ENCODE measurements at places on chromosomes 11 and 22. TPM values are rescaled to one million over a fixed set of nuclear protein-coding genes. Genes with fewer than 3 reads are reported as not detected.
A peak's percentile ranks its signal among the peaks of the same experiment; 100 is the strongest.

GTSE1 gene
- 10.4 TPM for total RNA-seq

IGF2 gene
- 44.8 TPM for total RNA-seq

OR52N4 gene
- not detected for total RNA-seq

TLCD5 gene
- total RNA-seq, result 7.4 TPM

TREH gene
- not detected for total RNA-seq

C11orf21 gene
- not detected for total RNA-seq

OR52A1 gene
- not detected for total RNA-seq

SELENOO gene
- total RNA-seq, result 18.0 TPM

- no peak for DNase-seq
These were observed 17.4 kb upstream of the OR9I1 start for GRCh38 chr11:58142761-58143160.

- DNase-seq, result no peak
These were observed 70.0 kb downstream of the EXT2 start for GRCh38 chr11:44165432-44165831.

DNA sequence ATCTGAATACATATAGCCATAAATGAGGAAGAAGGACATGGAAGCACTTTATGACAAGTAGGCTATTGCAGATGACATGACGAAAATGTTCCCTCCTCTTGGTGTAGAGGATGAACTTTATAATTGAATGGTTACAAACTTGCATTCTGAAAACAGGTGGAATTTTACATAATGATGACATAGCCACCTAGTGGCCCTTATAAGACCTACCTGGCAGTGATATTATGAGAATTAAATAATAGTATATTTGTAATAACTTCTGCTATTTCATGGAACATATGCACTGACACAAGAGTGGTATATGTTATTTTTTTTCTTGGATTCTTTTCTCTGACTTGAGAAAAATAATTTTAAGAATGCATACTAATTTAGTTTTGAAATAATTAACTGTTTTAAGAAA lies 22.9 kb downstream of the TRIM22 start:
- no peak for DNase-seq

DNA sequence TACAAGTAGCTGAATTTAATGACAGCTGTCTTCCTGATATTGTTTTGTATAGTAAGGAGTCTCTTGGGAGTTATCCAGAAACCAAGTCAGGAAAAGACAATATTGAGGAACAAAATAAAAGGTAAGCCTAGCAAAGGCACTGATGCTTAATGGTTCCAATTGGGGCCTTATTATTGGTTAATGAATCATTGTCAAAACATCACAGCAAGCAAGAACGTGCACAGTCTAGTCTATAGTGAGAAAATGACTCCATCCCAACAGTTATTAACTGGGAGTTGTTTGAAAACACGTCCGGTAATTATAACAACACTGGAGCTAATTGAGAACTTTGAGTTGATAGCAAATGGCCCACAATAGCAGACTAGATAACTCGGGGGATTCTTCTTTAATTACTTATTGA lies 17.7 kb downstream of the BSX start:
- DNase-seq, result no peak

GRCh38 chr11:128645968-128646367 lies 47.9 kb upstream of the FLI1 start:
- DNase-seq, result no peak

GRCh38 chr11:64384981-64385944 lies 26.3 kb downstream of the RPS6KA4 start:
- DNase-seq, result no peak

DNA sequence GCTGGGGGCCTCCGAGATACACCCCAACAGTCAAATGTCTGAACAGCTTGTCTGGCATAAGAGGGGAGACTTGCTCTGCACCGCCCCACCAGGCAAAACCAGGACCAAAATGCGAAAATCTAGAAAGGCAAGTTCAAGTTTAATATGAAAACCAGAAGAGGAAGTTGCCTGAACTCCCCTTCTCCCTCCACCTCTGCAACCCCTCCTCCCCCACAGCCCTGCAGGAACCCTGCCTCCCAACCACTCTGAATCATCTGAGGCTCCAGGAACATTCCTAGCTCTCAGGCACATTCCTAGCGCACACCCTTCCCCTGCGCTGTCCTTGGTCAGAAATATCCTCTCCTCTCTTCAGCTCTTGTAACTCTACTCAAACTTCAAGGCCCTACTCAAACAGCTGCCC lies 36.7 kb downstream of the ISX start:
- no peak for DNase-seq

- DNase-seq, result peak; percentile 92
These were observed 26.4 kb downstream of the TXN2 start for GRCh38 chr22:36454916-36455570.

DNA sequence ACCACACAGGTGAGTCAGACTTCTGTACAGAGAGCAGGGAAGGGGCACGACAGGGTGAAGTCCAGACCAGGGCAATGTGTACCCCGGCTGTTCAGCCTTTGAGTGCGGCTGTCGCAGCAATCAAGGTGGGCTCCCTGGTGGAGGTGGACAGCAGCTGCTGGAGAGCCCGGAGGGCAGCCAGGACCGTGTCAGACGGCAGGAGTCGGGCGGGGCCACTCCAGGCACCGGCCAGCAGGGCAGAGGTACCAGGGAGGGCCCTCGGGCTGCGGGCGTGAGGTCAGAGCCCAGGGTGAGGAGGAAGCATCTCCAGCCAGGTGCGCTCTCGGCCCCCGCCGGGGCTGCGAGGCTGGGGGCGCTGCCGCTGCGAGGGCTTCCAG lies 802 bp upstream of the PIM3 start:
- no peak for DNase-seq

- no peak for DNase-seq
These were observed 992 bp downstream of the LGALS12 start for GRCh38 chr11:63506876-63507275.

DNA sequence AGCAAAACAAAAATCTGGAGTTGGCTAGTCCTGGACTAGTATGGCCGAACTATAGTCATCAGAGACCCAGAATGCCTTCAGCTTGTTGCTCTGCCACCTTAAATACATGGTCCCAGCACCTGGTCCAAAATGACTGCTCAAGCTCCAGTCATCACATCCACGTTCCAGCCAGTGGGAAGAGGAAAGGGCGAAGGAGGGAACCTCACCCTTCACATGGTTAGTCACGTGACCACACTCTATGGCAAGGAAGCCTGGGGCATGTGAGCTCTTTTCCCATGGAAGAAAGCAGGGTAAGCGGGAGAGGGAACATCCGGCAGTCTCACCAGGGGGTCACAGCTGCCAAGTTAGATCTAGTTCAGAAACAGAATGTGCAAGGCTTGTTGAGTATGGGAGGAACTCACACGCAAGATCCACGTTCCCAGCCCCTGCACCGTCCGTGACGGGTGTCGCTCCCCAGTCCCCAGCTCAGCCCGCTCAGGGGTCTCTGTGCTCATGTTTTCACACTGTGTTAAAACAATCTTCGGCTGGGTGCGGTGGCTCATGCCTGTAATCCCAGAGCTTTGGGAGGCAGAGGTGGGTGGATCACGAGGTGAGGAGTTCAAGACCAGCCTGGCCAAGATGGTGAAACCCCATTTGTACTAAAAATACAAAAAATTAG lies 1.9 kb upstream of the ANO9 start:
- DNase-seq, result peak; percentile 19

GRCh38 chr11:130513132-130513531 lies 64.7 kb downstream of the ADAMTS15 start:
- peak; percentile 67 for DNase-seq

DNA sequence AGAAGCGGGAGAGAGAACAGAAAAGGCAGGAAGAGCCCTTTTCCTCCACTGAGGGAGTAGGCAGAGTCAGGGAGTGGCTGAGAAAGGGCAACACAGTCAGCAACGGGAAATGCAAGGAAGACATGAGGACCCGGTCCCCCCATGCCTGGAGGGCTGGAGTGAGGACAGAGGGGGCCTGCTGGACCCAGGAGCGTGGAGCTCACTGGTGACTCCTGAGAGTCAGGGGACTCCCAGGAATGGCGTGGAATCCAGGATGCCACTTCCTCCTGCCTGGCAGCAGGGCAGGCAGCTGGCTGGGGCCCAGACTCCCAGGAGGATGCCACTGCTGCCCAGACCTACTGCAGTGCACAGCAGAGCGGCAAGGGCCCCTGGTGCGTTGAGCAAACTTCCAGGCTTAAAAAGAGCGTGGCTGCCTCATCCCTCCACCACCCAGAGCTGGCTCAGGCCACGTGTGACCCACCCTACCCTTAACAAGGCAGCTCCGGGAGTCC lies 11.3 kb downstream of the C11orf21 start:
- no peak for DNase-seq

- DNase-seq, result no peak
These were observed 40.7 kb upstream of the CD82 start for GRCh38 chr11:44524751-44525201.

GRCh38 chr11:113667801-113668200 lies 38.3 kb downstream of the TMPRSS5 start:
- peak; percentile 64 for DNase-seq

DNA sequence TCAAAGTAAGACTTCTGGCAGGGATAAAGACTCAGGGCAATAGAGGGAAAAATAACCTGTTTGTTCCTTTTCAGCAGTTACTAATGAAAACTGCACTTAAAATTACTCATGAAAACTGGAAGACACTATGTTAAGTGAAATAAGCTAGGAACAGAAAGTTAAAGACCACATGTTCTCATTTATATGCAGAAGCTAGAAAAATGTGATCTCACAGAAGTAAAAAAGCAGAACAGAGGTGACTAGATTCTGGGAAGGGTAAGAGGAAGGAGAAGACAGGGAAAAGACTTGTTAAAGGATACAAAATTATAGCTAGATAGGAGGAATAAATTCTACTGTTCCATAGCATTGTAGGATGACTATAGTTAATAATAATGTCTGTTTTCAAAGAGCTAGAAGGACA lies 22.2 kb downstream of the HPS5 start:
- no peak for DNase-seq

DNA sequence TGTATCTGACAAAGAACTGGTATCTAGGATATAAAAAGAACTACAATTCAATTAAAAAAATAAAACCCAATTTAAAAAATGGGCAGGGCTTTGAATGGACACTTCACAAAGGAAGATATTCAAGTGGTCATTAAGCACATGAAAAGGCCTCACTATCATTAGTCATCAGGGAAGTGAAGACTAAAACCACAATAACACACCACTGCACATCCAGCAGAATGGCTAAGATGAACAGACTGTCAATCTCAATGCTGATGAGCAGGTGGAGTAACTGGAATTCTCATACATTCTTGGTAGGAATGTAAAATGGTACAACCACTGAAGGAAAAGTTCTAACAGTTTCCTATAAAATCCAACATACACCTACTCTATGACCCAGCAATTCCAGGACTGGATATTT lies 8.9 kb downstream of the HPS4 start:
- no peak for DNase-seq

DNA sequence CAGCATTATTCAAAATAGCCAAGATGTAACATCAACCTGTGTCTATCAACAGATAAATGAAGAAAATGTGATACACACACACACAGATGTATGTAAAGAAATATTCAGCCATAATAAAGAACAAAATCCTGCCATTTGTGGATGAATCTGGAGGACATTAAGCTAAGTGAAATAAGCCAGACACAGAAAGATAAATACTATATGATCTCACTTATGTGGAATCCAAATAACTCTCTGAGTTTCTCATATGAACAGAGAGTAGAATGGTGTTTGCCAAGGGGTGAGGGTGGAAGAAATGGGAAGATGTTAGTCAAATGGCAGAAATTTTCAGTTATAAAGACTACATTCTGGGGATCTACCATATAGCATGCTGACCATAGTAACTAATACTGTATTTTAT lies 224.2 kb downstream of the GUCY1A2 start:
- DNase-seq, result peak; percentile 17

GRCh38 chr22:19880786-19881569 lies 26.3 kb upstream of the GNB1L start:
- DNase-seq, result peak; percentile 93

DNA sequence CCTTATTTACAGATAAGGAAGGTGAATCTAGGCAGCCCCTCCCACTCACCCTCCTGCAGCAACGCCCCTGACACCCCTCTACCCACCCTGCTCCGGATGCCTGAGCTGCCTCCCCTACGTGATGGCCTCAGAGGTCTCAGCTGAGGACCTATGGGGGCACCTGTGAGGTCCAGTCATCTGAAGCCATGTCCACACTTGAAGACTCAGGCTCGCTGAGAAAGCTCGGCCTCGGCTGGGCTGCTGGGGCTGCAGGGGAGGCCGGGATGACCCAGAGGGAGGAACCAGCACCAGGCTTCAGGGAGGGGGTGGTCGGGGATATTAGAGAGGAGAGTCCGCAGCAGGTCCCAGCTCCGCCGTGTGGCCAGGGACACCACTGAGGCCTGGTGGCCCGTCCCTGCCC lies 92.8 kb downstream of the BRD1 start:
- no peak for DNase-seq

- no peak for DNase-seq
These were observed 450.0 kb downstream of the MIAT start for GRCh38 chr22:27107386-27107785.

DNA sequence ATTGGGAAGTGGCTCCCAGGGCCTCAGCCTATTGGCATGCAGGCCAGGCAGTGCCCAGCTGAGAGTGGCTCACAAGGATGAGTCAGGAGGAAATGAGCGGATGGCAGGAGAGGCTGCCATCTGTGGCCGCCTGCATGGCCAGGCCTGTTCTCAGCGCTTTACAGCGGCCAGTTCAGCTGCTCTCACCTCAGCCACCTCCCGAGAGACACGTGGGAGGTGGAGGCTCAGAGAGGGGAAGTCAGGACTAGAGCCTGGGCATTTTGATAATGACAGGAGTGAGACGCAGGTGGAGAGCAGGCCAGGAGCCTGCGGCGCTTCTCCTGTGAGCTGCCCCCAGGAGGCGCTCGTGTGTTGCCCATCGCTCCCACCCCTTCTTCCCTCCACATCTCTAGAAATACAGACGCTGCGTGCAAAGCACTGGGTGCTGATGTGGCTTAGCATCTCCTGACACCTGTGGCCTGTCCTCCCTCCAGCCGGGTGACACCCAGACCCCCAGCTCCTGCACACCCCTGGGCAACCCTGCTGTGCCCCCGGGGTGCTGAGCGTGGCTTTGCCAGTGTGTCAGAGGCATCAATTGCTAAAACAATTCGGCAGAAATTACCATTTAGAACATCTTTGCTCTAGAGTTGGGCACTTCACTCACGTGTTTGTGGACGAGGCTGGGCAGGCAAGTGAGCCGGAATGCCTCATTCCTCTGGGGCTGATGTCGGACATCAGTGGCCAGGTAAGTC lies 21.4 kb upstream of the PANX2 start:
- DNase-seq, result no peak

DNA sequence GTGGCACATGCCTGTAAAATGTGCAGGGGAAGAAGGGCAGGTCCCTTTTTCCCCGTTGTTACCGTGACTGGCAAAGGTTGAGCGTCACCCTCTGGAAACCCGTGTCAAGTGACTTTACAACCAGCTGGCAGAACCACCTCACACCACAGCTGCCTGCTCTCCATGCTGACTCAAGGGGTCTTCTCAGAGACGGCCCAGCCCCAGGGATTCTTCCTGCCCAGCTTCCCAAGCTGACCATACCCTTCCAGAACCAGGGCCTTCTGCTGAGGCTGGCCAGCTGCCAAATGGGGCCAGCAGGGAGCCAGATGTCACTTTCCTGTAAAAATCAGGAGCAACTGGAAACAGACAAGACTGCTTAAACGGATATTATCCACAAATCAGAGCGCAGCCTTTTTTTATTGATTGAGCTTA lies 6.3 kb downstream of the PC start:
- DNase-seq, result peak; percentile 87

Data from fibroblast of villous mesenchyme (primary cell).